PC-3 (cell line): ENCODE measurements at places on chromosomes 2 and 18.

- DNase-seq, result no peak
Observed at GRCh38 chr2:174573621-174574081, 24.0 kb downstream of the WIPF1 start.

GRCh38 chr2:20618468-20618885, 32.4 kb downstream of the HS1BP3 start:
- no peak for DNase-seq

- DNase-seq, result no peak
Observed at GRCh38 chr2:122055521-122055931, 300.1 kb downstream of the TSN start.

DNA sequence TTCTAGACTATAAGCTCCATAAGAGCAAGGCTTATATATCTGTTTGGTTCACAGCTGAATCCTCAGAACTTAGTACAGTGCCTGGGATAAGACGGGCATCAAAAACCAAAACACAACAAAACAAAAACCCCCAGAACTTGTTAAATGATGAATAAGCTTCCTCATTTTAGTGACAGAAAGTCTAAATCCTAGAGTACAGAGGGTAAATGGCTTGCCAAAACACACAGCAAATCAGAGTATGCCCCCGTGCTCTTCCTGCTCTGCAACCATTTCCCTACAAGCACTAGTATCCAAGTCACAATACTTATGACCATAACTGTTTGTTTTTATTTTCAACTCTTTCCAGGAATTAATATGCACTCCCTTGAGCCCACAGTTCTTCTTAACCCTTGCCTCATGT, 10.1 kb downstream of the ZNF521 start:
- no peak for DNase-seq

- DNase-seq, result no peak
Observed at GRCh38 chr2:100228415-100228814, 86.0 kb upstream of the AFF3 start.

DNA sequence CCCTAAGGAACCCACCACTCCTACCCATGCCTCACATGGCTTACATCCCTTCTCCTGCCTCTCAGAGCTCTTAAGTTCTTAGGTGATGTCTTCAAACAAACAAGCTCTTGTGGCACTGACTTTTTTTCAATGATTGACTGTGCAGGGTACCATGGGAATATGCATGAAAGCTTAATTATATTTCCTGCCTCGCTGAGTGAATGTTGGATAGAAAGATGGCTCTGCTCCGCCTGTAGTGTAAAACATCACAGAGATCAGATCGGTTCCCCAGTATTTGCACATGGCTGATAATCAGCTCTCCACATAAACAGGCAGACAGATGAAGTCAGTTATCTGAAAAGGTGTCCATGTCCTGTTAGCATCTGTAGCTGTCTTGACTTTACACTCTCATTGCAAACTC, 820.8 kb downstream of the TDRD15 start:
- no peak for DNase-seq
